ENCODE measurements at places on chromosomes 12 and 14.

GRCh38 chr12:103590271-103590670, 3.2 kb downstream of the STAB2 start:
- no peak for DNase-seq

GRCh38 chr14:66070542-66071319, 415.4 kb upstream of the CCDC196 start:
- no peak for DNase-seq

DNA sequence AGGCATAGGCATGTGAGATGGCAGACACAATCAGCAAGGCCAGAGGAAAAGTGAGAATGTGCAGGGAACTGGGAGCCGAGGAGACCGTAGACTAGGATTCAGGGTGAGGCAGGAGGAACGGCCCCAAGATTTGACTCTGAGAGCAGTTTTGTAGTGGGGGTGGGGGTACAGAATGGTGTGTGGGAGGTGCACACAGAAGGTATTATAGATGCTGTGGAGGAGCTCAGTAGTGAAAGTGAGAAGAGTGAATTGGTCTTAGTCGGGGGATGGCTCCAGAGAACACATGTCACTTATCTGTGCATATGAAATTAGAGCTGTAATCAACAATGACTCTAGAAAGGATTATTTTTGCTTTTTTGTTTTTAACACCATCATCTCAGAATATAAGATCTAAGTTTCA, 11.9 kb downstream of the ZNF664 start:
- no peak for DNase-seq

GRCh38 chr14:25049568-25050268, at the start of gene STXBP6:
Gene STXBP6, minus strand, starts transcription at chr14:25050147. Its CDS starts 75,329 bp downstream, at chr14:24974818.
- peak; percentile 87 for DNase-seq

Measured in left forelimb (tissue), 1 donor.